ENCODE measurements at places on chromosomes 12 and 14.

GRCh38 chr12:66603461-66603860, 75.4 kb downstream of the GRIP1 start:
- DNase-seq, result no peak

DNA sequence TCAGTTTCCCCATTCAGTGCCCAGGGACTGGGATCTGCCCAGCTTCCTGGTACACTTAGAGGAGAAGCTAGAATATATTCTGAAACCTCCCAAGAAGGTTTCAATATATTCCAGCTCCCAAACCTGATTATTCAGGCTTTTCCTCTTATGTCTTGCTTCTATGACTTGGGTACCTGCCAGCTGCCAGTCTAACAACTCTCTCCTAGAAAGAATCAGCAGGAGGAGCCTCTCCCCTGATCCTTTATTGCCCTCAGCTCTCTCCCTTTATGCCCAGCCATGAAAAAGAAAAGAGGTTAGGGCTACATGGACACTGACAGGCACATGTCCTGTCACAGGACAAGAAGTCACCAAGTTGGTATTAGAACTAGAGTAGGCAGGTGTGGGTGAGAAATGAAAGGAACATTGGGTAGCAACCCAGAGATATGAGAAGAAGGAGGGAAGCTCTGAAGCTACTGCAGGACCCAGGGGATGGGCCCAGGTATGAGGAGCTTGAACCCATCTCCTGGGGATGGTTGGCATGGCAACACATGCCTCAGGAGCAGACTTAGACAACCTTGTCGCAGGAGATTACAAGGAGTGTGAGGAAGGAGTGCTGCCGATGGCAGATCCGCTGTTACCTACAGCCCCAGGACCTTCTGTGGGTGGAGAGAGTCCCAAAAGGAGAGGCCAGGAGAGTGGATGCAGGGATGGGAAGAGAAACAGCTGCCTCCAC, 2.0 kb upstream of the CACNB3 start:
- no peak for DNase-seq

- DNase-seq, result no peak
Observed at GRCh38 chr12:64699504-64700115, 59.6 kb downstream of the GNS start.

- DNase-seq, result no peak
Observed at GRCh38 chr14:34211732-34212131, 250.3 kb downstream of the SPTSSA start.
